Posterior vena cava (tissue), 2 donors: ENCODE measurements at places on chromosomes 16 and 17. TPM values are rescaled to one million over a fixed set of nuclear protein-coding genes. Genes with fewer than 3 reads are reported as not detected.
A peak's percentile ranks its signal among the peaks of the same experiment; 100 is the strongest.

DNA sequence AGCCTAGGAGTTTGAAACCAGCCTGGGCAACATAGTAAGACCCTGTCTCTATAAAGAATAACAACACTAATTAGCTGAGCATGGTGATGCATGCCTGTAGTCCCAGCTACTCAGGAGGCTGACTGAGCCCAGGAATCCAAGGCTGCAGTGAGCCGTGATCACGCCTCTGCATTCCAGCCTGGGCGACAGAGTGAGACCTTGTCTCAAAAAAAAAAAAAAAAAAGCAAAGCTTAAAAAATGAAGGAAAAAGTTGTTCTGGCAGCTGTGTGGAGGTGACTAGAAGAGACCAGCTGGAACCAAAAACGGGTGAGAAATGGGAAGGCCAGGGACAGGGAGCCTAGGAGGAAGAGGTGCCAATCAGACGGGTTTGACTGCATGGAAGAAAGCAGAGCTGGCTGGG, 4.2 kb downstream of the BCL7C start:
- DNase-seq: no peak

GRCh38 chr17:74466828-74467184, 372 bp downstream of the CD300A start:
- DNase-seq: no peak

DNA sequence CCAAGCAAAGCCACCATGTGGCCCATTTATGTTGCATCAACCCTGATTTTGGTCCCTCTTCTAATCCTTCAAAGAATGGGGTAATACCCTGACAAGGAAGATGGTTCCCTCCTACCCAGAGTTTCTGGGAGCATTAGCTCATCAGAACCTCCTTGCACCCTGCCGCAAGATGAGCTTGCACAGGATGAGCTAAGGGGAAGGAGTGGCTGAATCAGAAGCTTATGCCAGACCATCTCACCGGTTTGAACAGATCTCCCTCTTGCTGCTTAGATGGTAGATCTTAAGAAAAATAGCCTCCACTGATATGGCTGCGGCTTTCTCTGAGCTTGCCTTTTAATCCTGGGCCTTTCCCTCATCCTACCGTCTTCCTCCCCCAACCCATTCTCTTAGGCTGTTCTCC, 175.1 kb downstream of the SOX9 start:
- DNase-seq: no peak

GRCh38 chr16:23535901-23536300, 21.2 kb downstream of the EARS2 start:
- peak; percentile 17 for DNase-seq

DNA sequence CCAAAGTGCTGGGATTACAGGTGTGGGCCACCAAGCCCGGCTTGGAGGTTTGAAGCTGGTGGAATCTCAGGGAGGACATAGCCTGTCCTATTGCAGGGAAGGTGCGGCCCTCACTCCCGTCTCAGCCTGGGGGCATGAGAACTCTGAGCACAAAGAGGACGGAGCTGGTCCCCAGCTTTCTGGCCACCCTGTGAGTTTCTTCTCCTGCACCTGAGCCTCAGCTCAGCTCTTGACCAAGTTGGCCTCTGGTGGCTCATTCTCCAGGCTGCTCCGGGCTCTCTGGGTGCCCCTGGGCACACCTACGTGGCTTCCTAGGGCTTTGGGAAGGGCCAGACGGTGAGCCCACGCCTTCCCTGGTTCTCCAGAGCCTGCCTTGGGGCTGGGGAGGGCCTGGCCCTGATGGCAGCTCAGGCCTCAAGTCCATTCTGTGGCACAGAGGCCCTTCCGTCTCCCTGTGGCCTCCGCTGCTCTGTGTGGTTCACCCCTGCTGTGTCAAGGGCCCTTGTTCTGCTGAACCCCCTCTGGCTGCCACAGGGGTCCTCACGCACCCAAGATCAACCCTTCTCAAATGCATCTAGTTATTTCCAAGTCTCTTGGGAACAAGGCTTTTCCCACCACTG, 6.9 kb upstream of the FASN start:
- no peak for DNase-seq

DNA sequence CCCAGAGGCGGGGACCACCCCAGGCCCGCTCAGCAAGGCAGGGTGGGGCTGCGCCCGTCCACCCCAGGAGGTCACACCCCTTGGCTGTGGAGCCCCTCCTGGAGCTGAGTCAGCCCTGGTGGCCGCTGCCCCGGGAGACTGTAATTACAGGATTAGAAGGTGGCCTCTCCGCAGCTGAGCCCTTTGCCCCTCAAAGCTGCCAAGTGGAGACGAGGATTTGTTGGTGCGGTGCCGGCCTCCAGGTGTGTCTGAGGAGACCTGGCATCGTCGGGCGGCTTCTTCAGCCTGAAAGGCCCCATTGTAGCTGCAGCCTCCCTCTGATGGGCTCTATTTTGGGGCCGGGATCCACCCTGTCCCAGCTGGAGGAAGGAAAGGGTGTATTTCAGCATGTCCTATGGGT, 22.7 kb upstream of the SPNS2 start:
- no peak for DNase-seq

GRCh38 chr17:42969001-42969581, 4.8 kb upstream of the AARSD1 start:
- DNase-seq: no peak

DNA sequence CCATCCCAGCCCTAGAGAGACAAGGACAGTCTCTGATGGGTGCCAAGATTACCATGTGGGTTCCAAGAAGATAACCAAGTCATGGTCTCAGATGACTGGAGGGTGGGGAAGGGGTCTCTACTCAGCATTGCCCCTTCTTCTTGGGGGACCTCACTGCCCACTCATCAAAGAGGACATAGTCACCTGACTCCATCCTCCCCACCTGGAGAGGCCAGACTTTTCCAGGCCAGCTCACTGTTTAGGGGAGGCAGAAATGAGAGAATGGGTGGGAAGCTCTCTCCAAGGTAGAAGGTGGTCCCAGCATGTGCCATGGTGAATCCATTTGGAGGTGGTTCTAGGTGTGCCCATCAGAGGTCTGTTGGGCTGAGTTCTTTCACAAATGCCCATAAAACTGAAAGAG, 20.7 kb upstream of the IL21R start:
- no peak for DNase-seq

DNA sequence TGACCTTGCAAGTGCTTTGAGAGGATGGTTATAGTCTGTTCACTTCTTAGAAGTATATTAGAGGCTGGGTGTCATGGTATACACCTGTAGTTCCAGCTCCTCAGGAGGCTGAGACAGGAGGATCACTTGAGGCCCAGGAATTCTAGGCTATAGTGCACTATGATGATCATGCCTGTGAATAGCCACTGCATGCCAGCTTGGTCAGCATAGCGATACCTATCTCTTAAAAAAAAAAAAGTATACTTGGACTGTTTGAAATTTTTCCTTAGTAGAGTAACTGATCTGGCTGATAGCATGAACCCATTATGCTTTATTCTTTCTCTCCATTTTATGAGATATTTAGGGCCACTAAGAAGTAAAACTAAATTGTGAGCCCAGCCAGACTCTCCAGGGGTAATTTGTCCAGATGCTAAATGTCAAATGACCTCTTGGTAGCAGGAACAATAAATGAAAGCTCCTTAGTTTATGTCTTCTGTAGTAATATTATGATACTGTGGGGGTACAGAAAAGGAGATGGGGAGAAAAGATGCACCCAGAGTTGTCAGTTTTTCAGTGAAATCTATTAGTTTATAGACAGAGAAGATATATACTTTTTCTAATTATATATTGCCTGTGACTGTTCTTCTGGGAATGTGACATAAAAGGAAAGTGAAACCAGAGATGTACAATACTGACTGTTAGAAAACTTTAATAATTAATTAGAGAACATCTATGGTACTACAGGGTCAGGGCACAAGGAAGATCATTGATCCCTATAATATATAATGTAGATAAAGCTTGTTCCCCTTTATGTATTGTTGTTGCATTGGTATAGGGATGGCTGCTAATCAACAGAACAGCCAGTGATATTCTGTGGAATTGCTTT, 335.3 kb upstream of the TBX2 start:
- DNase-seq: no peak

DNA sequence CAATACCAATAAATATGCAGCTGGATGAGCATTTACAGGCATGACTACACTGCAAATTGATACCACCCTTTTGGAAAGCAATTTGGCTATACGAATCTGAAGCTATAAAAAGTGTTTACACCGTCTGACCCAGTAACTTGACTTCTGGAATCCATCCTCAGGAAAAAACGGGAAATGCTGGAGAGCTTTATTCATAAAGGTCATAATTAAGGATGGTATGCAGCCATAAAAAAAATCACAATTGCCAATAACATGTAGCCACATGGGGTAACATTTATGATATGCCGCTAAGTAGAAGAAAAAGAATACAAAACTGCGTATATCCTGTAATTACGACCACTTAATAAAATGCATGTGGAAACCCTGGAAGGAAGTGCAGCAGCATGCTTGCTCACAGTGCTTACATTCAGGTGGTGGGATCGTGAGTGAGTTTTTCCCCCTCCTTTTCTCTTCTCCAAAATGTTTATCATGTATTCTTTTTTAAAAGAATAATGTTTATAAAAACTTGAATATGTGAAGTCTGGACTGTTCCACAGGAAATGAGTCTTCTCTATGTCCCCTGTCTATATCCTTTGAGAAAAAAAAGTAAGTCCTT, 34.2 kb downstream of the COPRS start:
- peak; percentile 4 for DNase-seq

GRCh38 chr16:87252269-87252970, 64.8 kb downstream of the C16orf95 start:
- no peak for DNase-seq

DNA sequence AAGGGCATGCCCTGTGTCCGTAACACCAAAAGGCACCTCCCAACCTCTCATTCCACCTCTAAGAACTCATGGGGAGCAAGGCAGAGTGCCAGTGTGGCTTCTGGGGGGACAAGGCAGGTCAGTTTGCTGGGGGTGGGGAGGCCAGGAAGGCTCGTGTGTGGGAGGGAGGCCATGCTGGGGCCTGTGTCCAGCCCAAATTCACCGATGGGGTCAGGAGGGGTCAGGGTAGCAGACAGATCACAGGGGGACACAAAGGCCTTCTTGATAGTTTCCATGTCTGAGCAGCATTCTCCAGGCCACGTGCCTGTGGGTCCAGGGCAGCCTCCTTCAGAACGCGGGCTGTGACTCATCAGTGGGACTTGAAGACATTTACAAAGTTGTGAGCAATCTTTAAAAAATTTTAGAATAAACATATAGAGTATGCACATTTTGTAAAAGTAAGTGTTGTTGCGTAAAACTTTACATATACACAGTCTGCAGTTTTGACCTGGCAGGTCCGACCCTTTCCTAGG, 20.9 kb downstream of the SPACA3 start:
- DNase-seq: no peak

DNA sequence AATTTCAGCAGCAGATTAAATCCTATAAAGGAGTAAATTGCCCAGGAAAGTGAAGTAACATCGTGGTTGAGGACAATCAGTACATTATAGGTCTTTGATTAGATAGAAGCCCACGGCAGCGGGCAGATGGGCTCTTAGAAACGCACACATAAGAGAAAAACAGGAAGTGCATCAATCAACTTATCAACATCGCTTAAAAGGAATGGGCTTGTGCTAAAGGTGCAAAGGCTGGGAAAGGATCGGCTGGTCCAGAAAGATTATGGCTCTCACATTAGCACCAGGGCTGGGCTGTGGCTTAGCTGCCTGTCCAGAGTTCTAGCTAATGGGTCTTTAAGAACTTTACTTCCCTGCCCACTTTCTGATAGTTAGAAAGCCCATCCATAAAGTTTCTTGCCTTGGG, 292.0 kb upstream of the TNRC6C start:
- DNase-seq: no peak

GRCh38 chr16:535446-536405, 8.2 kb downstream of the CAPN15 start:
- DNase-seq: no peak

- peak; percentile 94 for DNase-seq
These were observed 120.9 kb downstream of the METRNL start for GRCh38 chr17:83200231-83200699.

- DNase-seq: peak; percentile 73
These were observed 234.6 kb downstream of the MSI2 start for GRCh38 chr17:57490890-57491289.

- DNase-seq: no peak
These were observed 32.4 kb upstream of the NOL11 start for GRCh38 chr17:67685351-67685750.

DNA sequence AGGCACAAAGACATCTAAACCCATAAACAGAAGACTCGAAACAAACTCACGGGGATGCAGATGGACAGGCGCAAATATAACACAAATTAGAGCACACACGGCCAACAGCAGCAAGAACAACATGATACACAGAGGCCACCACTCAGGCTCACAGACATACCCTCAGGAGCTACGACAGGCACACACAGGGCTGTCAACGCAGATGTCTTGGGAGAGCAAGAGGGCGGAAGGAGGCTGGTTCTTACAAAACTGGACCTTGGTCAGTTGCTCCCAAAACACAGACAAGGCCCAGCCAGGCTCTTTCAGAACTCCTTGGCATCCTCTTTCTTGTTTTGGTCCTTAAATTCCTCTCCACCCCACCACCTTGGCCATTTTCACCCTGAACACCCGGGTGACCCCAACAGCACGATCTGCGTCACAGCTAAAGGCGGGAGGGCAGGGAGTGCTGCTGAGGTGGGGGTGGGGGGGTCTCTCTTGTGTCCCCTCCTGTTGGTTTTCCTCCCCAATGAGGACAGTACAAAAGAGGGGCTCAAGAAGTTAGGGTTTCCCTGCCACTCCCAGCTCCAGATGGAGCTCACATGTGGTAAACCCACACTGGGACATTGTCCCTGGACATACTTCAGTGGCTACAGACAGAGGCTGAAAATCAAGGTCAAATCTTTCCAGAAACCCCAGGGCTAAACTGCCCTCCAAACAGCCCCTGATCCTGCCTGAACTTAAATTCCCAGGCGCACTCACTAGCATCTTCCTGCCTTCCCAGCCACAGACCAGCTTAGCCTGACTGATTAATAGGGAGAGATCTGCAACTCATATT, 221.3 kb downstream of the C16orf78 start:
- DNase-seq: no peak

GRCh38 chr16:77896415-77897128, 108.2 kb downstream of the VAT1L start:
- no peak for DNase-seq

- no peak for DNase-seq
These were observed 7.7 kb upstream of the TUBG2 start for GRCh38 chr17:42651392-42651791.

GRCh38 chr17:68400404-68400735, 56.9 kb downstream of the WIPI1 start:
- DNase-seq: no peak

DNA sequence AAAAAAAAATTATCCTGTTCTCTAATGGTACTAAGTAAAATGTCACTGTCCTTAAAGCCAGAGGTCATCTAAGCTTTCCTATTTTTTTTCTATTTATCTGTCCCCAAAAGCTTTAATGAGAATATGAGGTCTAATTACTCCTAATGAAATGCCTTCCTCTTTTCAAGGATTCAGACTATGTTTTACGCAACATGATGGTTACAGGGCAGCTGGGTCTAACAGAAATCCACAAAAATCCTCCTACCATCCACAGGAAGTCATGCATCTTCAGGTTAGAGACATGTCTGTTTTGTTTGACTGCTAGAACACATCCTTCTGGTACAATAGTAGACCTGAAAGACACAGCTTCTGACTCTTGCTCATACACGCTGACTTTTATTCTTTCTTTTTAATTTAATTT, 29.7 kb upstream of the NSRP1 start:
- no peak for DNase-seq

GRCh38 chr17:58324409-58325288, 3.9 kb downstream of the TSPOAP1 start:
- peak; percentile 82 for DNase-seq

Gene ASB16
- 0.19 TPM for total RNA-seq

Gene GRAP
- 6.8 TPM for total RNA-seq

Gene CCDC92B
- total RNA-seq: 0.05 TPM

Gene SLC52A1
- not detected for total RNA-seq

Gene CASKIN1
- total RNA-seq: not detected

Gene WSCD1
- total RNA-seq: 6.0 TPM

Gene GNG13
- total RNA-seq: not detected

Gene CCL14
- 22.6 TPM for total RNA-seq
